Activated T-helper 1 cell treated with anti-CD3 and anti-CD28 coated beads, Interleukin-12 subunit alpha, Interleukin-12 subunit beta, Interleukin-2, Interleukin-4 antibody, amounts not matched to agents 30 ng/mL and 10 ng/mL and 1 ng/mL, durations not matched to agents 14 hours and 24 hours and 36 hours (primary cell): ENCODE measurements at places on chromosomes 11 and 22. TPM values are rescaled to one million over a fixed set of nuclear protein-coding genes. Genes with fewer than 3 reads are reported as not detected.
A peak's percentile ranks its signal among the peaks of the same experiment; 100 is the strongest.

DNA sequence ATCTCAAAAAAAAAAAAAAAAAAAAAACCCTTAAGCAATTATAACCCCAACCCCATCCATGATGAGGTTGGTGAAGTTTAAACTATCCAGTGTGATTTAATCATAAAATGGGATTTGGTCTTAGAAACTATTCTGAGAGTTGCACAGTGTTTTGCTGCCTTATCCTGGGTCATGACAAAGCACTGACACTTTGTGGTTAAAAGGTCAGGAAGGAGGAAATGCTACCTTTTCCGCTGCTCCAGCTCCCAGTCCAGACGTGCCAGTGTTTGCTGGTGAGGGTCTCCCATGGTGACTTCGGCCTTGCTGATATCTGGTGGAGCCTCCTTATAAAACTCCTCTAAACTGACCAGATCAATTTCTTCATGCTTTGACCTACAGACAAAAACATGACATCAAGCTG is 14.5 kb downstream of the THOC5 start:
- no peak overlapping the region for H3K4me3 ChIP-seq
- H3K4me1 ChIP-seq, result no peaks in the 10 kb centered on the region
- H3K27me3 ChIP-seq, result no peaks in the 10 kb centered on the region
- H3K36me3 ChIP-seq, result peaks cover 41% of the 10 kb centered on the region

- no peak overlapping the region for H3K27ac ChIP-seq
- H3K27me3 ChIP-seq, result no peaks in the 10 kb centered on the region
Measured at GRCh38 chr11:2943711-2944118, 14.5 kb upstream of the PHLDA2 start.

Gene PLEKHB1
- 1.3 and 2.0 TPM in 2 replicates for total RNA-seq

GRCh38 chr11:76698321-76699043 is 27.9 kb upstream of the LRRC32 start:
- H3K4me3 ChIP-seq, result no peak overlapping the region
- no peak for DNase-seq
- H3K27me3 ChIP-seq, result peaks cover 7% of the 10 kb centered on the region
- no peaks in the 10 kb centered on the region for H3K36me3 ChIP-seq
- H3K4me1 ChIP-seq, result peaks cover 9% of the 10 kb centered on the region
- no peak overlapping the region for H3K27ac ChIP-seq

Gene DUSP8
- total RNA-seq, result 2.3 and 2.4 TPM in 2 replicates

DNA sequence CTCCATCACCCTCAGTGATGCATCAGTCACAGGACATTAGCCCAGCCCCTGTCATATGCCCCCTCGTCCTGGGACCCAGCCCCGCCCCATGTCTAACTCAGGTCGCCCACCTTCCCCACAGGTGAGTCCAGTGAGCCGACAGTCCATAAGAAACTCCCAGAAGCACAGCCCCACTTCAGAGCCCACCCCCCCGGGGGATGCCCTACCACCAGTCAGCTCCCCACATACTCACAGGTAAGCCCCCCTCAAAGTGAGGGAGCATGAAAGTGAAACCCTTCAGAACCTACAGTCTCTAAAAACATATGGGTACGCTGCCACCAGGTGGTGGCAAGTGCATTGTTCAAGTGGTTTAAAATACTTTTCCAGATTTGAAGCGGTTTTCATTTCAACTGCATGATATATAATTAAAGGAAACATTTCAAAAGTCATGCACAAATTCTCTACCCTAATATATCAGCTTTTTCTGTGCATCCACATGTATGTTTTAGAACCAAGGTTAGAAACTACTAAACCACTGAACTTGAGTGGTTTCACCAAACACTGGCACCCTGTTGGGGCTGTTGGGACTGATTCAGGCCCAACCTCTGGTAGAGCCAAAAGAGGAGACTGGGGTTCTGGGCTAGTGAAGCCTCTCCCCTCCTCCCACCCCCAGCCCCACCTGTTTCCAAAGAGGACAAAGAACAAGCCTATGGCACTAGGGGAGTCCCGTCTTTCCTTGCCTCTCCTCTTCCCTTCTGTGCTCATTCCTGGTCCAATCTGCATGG is 17.3 kb downstream of the EPS8L2 start:
- H3K27ac ChIP-seq, result peak overlapping the region; percentile 9
- peak; percentile 40 for DNase-seq
- peaks cover 8% of the 10 kb centered on the region for H3K4me1 ChIP-seq
- peak overlapping the region; percentile 75 for H3K4me3 ChIP-seq

Gene LRRC10B
- not detected in 2 replicates for total RNA-seq

Gene GAL3ST1
- total RNA-seq, result not detected in 2 replicates

GRCh38 chr22:22713416-22713815 is 69.0 kb downstream of the GGTLC2 start:
- H3K4me3 ChIP-seq, result no peak overlapping the region
- H3K27ac ChIP-seq, result no peak overlapping the region
- no peaks in the 10 kb centered on the region for H3K36me3 ChIP-seq
- peaks cover 4% of the 10 kb centered on the region for H3K4me1 ChIP-seq
- DNase-seq, result no peak
